ENCODE measurements at places on chromosomes 4 and X. TPM values are rescaled to one million over a fixed set of nuclear protein-coding genes. Genes with fewer than 3 reads are reported as not detected.

DNA sequence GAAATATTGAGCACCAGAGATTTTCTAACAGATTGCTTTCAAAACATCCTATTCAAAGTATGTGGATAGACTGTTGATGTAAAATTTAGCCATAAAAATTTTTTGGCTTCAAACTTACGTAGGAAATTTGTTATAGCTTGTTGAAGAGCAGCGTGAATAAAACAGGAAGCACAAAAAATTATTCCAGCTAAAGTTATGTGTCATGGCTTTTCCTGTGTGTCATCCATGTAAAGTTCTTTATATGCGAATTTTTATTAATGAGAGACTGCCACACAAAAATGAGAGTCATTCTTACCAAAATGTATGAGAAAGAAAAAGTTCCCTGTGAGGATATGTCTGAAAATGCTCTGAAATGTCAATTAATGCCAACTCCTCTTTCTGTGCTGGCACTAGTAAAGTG, 19.5 kb downstream of the EPGN start:
- DNase-seq, result no peak

DNA sequence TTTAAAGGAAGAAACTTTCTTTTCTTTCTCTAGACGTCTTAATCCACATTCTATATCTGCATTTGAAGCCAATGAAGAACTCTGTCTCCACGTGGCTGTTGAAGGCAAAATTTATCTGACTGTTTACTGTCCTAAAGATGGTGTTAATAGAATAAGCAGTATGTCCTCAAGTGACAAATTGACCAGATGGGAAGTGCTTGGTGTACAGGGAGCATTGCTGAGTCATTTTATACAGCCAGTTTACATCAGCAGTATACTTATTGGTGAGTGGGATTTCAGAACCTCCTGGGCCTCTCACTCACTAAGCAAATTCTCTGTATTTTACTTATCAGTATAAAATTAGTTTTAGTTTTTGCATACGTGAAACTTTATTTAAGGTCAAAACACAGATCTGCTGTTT, 33.7 kb downstream of the ADAD1 start:
- peak; percentile 8 for DNase-seq

DNA sequence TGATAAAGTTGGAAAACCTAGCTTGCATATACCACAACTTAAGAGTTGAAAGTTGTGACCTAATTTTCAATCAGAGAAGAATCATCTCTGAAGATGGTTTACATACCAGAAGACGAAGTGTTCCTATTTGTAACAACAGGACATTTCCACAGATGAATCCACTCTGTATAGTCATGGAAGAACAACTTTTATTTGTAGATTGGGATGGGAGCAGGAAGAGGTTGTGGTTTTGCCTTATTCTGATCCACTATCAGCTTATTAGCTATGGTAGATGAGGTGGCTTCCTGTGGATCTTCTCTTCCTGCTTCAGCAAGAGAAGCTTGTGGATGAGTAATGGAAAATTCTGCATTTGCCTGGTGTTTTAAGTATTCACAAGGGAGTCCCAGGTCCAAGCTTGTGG, 18.6 kb upstream of the SUPT20HL1 start:
- DNase-seq, result no peak

Gene SLC9A7
- total RNA-seq, result 8.8 TPM

DNA sequence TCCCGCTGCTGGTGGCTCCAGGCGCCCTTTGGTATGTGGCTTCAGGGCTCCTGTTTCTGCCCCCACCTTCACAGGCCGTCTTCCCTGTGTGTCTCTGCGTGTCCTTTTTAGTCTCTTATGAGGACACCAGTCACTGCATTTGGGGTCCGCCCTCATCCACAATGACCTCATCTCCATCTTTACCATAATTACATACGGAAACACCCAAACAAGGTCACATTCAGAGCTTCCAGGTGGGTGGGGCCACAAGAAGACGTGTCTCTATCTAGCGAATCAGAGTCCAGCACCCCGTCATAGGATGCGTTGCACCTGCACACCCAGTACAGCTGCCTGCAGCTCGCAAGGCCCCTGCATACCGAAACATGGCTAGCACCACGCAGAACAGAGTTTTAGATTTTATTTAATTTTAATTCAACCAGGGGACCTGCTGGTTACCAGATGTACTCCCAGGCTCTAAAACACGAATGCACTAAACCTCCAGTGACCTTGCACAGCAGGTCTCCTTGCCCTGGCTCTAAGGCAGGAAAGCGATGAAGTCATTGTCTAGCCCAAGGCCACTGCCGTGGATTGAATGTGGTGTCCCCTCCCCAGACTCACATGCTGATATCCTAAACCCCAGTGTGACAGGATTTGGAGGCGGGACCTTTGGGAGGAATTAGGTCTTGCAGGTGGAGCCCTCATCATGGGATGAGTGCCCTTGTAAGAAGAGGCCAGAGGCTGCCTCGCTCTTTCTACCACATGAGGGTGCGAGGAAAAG, 30.3 kb downstream of the ABLIM2 start:
- no peak for DNase-seq

Gene PABPC5
- total RNA-seq, result not detected

Gene GLRB
- 14.7 TPM for total RNA-seq

GRCh38 chr4:185820146-185821028, 8.4 kb upstream of the SORBS2 start:
- no peak for DNase-seq

DNA sequence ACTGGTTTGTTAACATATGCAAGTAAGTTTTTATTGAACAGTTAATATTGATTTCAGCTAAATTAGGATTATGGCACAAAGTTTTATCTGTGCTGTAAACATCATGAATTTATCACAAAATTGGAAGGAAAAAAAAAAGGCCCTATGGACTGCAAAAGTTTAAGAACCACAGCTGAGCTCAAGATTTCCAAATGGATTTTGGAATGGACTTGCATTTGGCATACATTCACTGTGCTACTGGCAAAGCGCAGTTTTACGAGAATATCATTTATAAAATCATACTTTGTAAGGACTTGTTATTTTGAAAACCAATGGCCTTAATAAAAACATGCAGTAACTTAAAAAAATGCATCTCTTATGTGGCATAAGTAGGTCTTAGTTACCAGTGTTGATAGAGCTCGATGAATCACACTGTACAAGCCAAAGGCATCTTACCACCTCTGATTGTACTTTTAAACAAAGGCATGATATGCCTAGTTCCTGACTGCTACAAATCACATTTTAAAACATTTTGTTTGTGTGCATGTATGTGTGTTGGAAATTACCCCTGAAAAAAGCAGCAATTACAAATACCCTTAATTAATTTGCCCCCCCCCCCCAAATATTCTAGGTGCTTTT, 58.6 kb downstream of the TAB3 start:
- no peak for DNase-seq

DNA sequence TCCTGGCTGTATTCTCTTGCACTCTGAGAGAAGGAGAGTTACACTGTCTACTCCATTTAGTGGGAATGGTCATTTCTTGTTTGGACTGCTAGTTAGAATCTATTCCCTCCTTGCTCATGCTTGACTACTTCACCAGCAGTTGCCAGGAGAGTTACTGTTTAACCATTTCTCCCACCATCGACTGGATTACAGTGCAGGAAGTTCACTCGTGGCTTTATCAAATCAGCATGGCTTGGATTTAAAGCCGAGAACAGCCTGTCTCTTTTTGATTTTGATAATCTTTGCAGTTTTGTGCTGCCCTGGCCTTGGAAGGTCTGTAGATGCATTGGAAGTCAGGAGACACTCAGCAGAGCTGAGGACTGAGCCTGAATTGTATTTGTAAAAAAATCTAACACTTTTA, 3.2 kb downstream of the GBA3 start:
- no peak for DNase-seq

GRCh38 chrX:15435836-15436619, 51.8 kb upstream of the VEGFD start:
- DNase-seq, result no peak

- no peak for DNase-seq
Observed at GRCh38 chr4:6802626-6803025, 20.1 kb downstream of the KIAA0232 start.

Gene GPR173
- total RNA-seq, result 1.2 TPM

Gene SHROOM2
- 0.17 TPM for total RNA-seq

Data from NCI-H460 (cell line).